ENCODE measurements at places on chromosomes 4 and X.

DNA sequence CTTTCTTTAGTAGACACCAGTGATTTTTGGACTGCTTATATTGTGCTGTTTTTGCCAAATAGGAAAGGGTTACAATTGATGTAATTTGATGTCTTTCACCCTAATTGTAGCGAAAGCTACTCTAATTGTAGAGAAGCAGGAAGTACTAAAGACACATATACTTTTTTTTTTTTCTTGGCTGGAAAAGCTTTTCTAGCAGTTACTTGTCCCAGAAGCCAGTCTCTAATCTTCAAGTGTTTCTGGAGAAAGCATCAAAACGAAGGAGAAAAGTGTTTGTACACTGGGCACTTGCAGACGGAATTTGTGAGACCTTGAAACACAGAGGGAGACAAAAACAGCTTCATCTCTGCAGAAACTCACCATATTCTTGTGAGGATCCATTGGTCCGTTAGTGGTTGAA, 616.5 kb upstream of the LCORL start:
- DNase-seq, result no peak

DNA sequence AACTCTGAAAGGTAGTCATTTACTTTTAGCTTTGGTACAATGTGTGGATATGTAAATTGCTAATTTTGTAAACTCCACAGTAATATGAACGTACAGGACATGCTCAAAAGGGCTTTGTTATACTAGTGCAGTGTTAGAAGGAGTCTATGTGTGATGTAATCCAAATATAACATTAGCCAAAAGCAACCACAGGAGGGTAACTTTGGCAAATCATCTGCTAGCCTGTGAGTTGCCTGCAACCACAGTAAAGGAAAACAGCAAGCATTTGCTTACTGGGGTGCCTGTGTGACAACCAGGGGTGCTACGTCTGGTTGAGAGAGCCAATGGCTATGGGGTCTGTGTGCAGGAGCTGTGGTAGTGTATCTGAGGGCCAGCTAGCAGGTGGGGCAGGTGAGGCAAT, 245.8 kb downstream of the ADAMTS3 start:
- DNase-seq, result no peak

GRCh38 chr4:12852338-12853307, 631.5 kb downstream of the RAB28 start:
- no peak for DNase-seq

DNA sequence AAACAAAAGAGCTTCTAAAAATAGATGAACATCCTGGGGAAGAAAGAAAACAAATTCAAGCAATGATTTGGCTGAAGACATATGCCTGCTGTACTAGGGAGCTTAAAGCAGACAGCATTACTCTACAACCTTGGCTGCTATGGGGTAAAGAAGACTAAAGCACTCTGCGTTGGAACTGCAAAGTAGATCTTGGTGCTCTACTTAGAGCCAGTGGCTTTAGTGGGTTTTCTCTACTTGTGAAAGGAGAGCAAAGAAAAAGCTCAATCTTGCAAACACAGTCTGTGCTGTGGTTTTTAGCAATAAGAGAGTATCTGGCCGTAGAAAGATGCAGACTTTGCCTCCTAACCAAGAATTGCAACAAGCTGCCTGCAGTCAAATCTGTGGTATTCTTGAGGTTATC, 334.7 kb upstream of the NDST3 start:
- no peak for DNase-seq

DNA sequence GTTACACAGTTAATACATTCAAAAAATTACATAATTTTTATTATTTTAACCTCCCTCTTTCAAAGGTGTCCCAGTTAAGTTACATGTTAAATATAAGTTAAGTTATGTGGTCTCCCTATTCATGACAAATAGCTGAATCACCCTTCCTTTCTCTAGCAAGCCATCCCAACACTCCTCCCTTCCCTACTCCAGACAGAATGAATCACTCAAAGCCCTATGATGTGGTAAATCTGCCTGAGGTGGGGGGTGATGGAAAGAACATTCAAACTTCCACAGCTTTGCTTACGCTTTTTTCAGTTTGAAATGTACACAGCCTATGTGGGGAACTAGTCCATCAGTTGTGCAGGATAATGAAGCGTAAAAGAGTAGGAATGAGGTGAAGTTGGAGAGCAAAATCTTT, 90.2 kb downstream of the CXCL13 start:
- no peak for DNase-seq

- no peak for DNase-seq
These were observed 79.3 kb downstream of the SLC16A2 start for GRCh38 chrX:74500555-74500954.

GRCh38 chr4:106287353-106287969, 28.5 kb downstream of the TBCK start:
- DNase-seq, result no peak

DNA sequence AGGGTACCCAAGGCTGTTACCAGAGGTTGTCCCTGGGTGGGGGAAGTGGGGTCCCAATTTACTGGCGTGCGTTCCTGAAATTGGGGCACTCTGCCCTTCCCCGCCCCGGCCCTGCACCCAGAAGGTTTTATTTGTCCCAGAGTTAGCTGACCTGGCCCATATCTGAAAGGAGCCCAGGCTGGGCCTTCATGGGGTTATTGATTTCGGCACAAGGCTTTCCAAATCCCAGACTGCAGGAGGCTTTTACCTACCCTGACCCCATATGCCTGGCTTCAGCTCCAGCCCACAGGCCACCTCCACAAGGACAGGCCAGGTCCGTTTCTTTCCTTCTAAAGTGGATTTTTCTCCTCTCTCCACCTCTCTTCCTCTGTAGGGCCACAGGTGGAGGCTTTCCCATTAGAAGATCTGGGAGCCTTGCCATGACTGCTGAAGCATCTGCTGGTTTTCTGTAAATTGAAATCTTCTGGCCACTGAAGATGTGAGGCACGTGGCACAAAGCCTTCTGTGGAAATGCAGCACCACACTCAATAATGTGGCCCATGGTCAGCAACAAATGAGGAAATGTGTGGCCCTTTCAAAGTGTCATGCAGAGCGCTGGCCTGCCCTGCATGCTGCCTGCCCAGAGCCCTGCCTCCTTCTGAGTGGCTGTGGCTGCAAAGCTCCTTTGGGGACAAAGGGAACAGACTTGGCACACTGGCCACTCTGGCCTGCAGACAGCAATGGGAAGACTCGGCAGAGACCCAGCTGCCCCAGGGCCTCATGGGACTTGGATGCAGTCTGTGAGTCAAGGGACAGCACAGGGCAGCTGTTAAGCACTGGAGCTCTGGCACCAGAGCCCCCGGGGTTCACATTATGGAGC, 43.1 kb upstream of the MTM1 start:
- no peak for DNase-seq

DNA sequence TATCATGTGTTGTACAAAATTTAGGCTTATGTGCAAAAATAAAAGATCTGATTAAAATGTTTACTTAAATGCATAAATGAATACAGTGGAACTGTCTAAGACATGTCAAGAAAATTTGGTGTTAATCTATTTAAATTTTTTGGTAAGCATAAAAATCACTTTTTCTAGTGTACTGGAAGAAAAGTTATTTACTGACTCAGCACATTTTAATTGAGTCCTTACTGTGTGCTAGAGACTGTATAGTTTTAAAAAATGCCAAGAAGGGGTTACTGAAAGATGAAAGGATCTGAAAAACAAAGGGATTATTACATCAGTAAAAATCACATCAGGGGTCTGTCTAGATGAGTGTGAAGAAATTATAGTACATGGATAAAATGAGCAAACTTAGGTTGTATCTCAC, 60.6 kb downstream of the RAPGEF2 start:
- no peak for DNase-seq

DNA sequence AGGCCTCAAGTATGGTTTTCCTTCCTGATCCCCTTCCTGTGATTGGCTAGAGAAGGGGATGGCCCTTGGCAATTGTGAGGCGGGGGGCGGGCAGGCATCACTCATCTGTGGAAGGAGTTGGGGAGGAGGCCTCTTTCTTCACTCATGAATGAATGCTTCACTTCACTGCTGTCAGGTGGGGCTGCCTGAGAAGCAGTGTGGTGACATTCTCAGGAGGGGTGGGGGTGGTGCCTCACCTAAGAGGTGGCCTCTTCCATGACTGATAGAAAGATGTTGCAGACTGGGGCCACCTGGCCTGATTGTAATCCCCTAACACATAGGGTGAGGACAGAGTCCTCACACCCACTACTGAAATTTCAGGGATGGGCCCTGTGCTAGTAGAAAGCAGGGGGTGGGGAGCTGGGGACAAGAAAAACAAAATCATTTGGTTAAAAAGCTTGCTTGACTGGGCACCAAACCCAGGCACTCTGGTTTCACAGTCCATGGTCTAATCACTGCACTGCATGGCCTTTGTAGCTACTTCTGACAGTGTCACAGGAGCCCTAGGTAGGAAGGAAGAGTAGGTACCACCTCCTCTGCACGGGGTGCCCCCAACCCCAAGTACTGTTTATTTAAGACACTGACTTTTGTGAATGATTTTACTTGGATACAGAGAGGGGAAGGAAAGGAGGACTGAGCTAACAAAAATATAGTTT, 5.6 kb upstream of the HOPX start:
- no peak for DNase-seq

- no peak for DNase-seq
These were observed 268.7 kb upstream of the GK2 start for GRCh38 chr4:79676705-79677104.

- DNase-seq, result no peak
These were observed 36.6 kb downstream of the TRMT44 start for GRCh38 chr4:8477095-8477635.

DNA sequence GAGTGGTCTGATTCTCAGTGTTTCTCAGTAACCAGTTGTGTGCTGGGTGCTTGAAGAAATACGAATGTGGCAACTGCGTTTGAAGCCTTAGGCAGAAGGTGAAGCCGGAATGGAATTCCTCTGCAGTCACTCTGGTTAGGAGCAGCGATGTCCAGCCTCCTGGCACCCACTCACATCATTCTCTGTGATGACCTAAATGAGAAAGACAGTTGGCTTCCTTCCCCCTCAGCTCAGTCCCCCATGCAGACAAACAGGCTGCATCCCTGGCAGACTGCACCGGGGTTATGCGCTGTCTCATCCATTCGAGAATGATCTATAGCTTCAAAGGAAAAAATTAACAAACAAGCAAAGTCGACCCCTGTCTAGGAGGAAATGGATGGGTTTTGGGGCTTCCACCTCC, 170.1 kb upstream of the SCML1 start:
- no peak for DNase-seq

- no peak for DNase-seq
These were observed 106.3 kb downstream of the LINC00632 start for GRCh38 chrX:140815868-140816267.

GRCh38 chrX:9676306-9676705, 89.3 kb downstream of the GPR143 start:
- no peak for DNase-seq

DNA sequence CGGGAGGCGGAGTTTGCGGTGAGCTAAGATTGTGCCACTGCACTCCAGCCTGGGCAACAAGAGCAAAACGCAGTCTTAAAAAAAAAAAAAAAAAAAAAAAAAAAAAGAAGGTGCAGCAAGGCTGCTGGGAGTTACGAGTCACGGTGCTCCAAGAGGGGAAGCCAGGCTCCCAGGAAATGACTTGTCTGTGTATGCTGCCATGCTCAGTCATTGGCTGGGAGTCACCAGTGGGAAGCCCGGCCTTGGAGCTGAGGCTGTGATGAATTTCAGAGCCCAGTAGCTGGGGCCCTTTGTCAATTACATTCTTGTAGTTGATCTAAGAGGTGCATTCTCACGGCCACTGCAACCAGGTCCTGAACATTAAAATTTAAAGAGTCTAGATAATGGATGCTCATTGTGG, 1105.1 kb upstream of the TENM3 start:
- DNase-seq, result no peak

GRCh38 chrX:149618871-149619270, 12.7 kb downstream of the TMEM185A start:
- no peak for DNase-seq

DNA sequence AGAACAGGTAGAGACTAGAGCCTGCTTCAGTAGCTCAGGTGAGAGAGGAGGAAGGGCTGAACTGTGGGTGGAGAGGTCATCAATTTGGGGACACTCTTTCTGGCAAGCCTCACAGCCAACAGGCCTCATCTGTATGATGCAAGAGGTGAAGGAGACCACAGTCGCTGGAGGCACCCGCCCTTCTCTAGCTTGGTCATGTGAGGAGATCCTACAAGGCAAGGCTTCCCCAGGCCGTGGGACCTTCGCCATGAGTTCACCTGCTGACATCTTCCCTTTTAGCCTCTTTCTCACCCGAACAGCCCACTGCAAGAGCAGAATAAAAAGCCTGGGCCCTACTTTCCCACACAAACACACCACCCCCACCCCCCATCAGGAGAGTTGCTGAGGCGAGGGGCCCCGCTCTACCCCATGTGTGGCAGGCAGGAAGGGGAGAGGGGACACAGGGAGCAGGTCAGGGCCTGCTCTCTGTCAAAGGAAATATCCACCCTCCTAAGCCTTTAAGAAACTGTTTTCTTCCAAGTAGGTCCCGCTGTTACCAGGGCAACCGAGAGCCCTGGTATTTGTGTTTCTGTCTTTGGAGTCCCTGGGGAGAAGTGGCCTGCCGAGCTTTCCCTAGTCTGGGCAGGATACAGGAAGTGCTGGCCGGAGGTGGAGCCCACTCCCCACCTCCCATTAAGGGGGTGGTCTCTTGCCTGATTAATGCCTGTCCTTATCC, 8.1 kb downstream of the RTL5 start:
- no peak for DNase-seq

DNA sequence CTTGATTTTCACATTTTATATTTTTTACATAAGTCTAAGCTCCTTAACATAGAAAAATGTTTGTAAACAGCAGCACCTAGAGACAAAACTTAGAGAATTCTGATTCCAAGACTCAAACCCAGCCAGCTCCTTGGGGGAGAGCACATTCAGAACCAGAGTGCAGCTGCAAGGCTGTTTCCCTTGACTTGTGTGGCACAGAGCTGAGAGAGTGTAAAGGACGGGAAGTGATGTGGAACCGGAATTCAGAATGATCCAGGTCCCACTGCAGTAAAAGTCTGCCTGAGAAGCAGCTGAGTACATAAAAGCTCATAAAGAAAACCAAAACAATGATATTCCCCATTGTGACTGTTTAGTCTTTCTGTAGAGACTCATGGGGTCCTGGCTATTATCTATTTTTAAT, 713.8 kb downstream of the RAB28 start:
- DNase-seq, result no peak

GRCh38 chr4:77062856-77063255, 12.9 kb downstream of the CCNI start:
- DNase-seq, result no peak

- DNase-seq, result no peak
These were observed 124.2 kb downstream of the ARHGAP6 start for GRCh38 chrX:11541510-11541909.

DNA sequence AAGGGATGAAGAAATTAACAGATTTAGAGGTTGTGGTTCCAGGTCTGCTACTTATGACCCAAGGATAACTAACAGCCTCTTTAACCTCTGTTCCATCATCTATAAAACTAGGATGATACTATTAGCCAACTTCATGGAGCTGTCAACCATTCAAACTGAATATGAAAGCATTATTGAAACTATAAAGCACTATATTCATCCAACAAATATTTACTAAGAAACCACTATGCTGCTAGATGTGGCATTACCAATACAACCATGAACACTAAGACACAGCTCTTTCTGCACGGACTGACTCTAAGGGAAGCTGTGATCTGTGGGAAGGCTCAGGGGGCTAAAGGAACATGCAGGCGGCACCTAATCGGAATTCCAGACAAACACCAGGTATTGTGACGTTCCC, 66.0 kb downstream of the APBB2 start:
- no peak for DNase-seq
